ENCODE measurements at places on chromosomes 13 and 19. TPM values are rescaled to one million over a fixed set of nuclear protein-coding genes. Genes with fewer than 3 reads are reported as not detected.

DNA sequence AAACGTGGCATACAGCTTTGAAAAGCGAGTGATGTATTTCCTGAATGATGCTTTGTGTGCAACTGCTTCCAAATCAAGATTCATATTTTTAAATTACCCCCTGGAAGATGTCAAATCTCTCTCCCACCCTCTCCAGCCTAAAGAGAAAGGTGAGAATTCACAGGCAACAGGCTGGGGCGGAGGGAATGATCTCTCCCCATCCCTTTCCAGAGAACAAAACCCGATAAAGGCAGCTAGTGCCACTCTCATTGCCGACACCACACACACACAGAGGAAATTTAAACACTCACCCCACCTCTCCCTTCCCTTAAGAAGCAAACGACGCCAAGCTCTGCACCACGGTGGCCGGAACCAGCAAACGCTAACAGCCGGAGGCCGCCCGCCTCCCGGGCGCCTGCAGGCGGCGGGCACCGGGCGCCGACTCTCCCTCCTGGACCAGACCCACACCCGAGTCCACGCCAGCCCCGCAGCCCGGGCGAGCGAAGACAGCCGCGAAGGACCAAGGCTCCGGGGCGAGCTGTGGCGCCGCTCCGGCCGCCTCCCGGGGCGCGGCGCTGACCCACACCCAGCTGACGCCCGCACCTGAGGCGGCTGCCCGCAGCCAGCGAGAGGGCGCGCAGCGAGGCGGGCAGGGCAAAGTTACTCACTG is 477 bp downstream of the LNX2 start:
- H3K36me3 ChIP-seq, result no peaks in the 10 kb centered on the region
- no peaks in the 10 kb centered on the region for H3K27me3 ChIP-seq
- H3K4me3 ChIP-seq, result peak overlapping the region; percentile 58
- peak overlapping the region; percentile 97 for H3K27ac ChIP-seq

Gene PNMA8A
- polyA plus RNA-seq, result 1.3 TPM

- no peak overlapping the region for H3K27ac ChIP-seq
- no peaks in the 10 kb centered on the region for H3K36me3 ChIP-seq
- no peak overlapping the region for H3K4me3 ChIP-seq
- peaks cover 10% of the 10 kb centered on the region for H3K4me1 ChIP-seq
Observed at GRCh38 chr13:35771898-35772297, 295.4 kb upstream of the MAB21L1 start.

- peaks cover 8% of the 10 kb centered on the region for H3K4me1 ChIP-seq
- no peak overlapping the region for H3K4me3 ChIP-seq
- peaks cover 50% of the 10 kb centered on the region for H3K36me3 ChIP-seq
- no peak for DNase-seq
- no peak overlapping the region for H3K27ac ChIP-seq
- H3K27me3 ChIP-seq, result no peaks in the 10 kb centered on the region
Observed at GRCh38 chr13:51933466-51934058, 71.8 kb downstream of the CCDC70 start.

DNA sequence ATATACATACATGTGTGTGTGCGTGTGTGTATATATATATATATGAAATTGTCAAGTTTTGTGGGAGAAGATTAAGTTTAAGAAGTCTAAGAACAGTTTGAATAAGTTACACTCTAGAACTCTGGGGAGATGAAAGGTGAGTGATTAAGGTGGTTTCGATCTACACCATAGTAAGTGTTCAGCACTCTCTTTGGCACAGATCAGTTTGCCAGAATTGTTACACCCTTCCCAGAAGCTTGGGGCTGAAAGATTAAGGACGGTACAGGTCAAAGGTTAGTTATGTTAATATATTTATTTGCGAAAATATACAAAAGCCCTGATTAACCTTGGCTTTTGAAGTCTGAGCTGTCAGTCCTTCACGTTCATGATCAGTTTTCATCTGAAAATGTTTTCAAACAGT is 309.1 kb downstream of the KLF5 start:
- H3K36me3 ChIP-seq, result no peaks in the 10 kb centered on the region
- DNase-seq, result no peak
- no peaks in the 10 kb centered on the region for H3K27me3 ChIP-seq
- no peak overlapping the region for H3K27ac ChIP-seq
- H3K4me1 ChIP-seq, result peaks cover 5% of the 10 kb centered on the region

DNA sequence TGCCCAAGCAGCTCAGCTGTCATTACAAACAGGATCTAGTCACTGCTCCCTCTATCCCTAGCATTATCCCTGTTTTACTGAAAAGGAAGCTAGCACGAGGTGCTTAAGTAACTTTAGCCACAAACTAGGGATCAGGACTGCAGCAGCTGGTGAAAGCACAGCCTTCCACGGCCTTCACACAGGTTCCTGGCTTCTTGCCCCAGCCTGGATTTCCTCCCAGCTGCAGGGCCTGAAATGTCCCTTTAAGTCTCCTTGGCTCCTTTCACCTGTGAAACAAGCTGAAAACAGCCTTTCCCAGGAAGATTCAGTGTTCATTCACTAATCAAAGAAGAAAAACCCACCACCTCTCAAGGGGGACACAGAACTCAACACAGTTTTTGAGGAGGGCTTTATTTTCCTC is 754.5 kb downstream of the DIAPH3 start:
- no peaks in the 10 kb centered on the region for H3K27me3 ChIP-seq
- no peaks in the 10 kb centered on the region for H3K36me3 ChIP-seq
- H3K4me3 ChIP-seq, result no peak overlapping the region
- H3K4me1 ChIP-seq, result peaks cover 28% of the 10 kb centered on the region
- H3K27ac ChIP-seq, result peak overlapping the region; percentile 1

DNA sequence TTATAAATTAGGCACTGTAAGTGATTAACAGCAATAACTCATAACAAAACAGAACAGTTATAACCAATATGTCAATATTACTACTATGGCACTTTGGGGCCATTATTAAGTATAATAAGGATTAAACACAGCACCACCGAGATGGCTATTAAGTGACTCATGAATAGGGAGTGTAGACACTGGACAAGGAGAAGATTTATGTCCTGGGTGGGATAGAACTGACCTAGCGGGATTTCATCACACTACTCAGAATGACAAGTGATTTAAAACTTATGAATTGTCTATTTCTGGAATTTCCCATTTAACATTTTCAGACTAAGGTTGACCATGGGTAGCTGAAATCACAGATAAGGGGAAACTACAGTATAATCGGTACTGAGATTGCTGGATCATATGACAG is 79.0 kb upstream of the SLC7A1 start:
- no peak for DNase-seq
- H3K4me1 ChIP-seq, result no peaks in the 10 kb centered on the region
- H3K4me3 ChIP-seq, result no peak overlapping the region
- H3K27ac ChIP-seq, result no peak overlapping the region
- no peaks in the 10 kb centered on the region for H3K36me3 ChIP-seq

Gene RDH8
- not detected for polyA plus RNA-seq

- peak overlapping the region; percentile 79 for H3K4me3 ChIP-seq
- no peak for DNase-seq
- H3K4me1 ChIP-seq, result no peaks in the 10 kb centered on the region
- H3K27ac ChIP-seq, result peak overlapping the region; percentile 95
Observed at GRCh38 chr19:43620061-43621001, 902 bp upstream of the ZNF428 start.

Gene HIPK4
- 0.46 TPM for polyA plus RNA-seq

Gene CATSPERD
- not detected for polyA plus RNA-seq

Gene CEBPA
- polyA plus RNA-seq, result 22.6 TPM

Gene EVI5L
- polyA plus RNA-seq, result 5.1 TPM

GRCh38 chr13:48220981-48221685 is 11.9 kb upstream of the ITM2B start:
- no peak overlapping the region for H3K4me3 ChIP-seq
- no peaks in the 10 kb centered on the region for H3K27me3 ChIP-seq
- H3K4me1 ChIP-seq, result peaks cover 19% of the 10 kb centered on the region
- DNase-seq, result no peak
- H3K27ac ChIP-seq, result peak overlapping the region; percentile 75
- no peaks in the 10 kb centered on the region for H3K36me3 ChIP-seq

- no peak overlapping the region for H3K27ac ChIP-seq
- no peaks in the 10 kb centered on the region for H3K36me3 ChIP-seq
- H3K4me3 ChIP-seq, result no peak overlapping the region
- DNase-seq, result no peak
- H3K27me3 ChIP-seq, result no peaks in the 10 kb centered on the region
Observed at GRCh38 chr13:21932578-21932977, 261.7 kb downstream of the FGF9 start.

GRCh38 chr19:29547981-29548380 is 22.2 kb downstream of the VSTM2B start:
- H3K4me1 ChIP-seq, result no peaks in the 10 kb centered on the region
- no peaks in the 10 kb centered on the region for H3K27me3 ChIP-seq
- no peaks in the 10 kb centered on the region for H3K36me3 ChIP-seq
- H3K4me3 ChIP-seq, result no peak overlapping the region
- no peak overlapping the region for H3K27ac ChIP-seq

Gene ZNF507
- polyA plus RNA-seq, result 2.8 TPM

GRCh38 chr19:10543059-10543419 is 665 bp upstream of the ATG4D start:
- H3K36me3 ChIP-seq, result peaks cover 19% of the 10 kb centered on the region
- peaks cover 29% of the 10 kb centered on the region for H3K4me1 ChIP-seq
- no peaks in the 10 kb centered on the region for H3K27me3 ChIP-seq
- DNase-seq, result no peak
- peak overlapping the region; percentile 89 for H3K4me3 ChIP-seq
- no peak overlapping the region for H3K27ac ChIP-seq
